ENCODE measurements at places on chromosomes 16 and 17.

DNA sequence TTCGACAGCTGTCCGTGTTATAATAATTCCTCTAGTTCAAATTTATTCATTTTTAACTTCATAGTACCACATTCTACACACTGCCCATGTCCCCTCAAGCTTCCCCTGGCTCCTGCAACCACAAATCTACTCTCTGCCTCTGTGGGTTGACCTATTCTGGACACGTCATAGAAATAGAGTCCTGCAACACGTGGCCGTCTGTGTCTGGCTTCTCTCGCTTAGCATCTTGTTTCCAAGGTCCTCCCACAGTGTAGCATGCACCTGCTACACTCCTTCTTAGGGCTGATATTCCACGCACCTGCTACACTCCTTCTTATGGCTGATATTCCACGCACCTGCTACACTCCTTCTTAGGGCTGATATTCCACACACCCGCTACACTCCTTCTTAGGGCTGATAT lies 16.5 kb downstream of the SCGB1C2 start:
- no peak for DNase-seq

DNA sequence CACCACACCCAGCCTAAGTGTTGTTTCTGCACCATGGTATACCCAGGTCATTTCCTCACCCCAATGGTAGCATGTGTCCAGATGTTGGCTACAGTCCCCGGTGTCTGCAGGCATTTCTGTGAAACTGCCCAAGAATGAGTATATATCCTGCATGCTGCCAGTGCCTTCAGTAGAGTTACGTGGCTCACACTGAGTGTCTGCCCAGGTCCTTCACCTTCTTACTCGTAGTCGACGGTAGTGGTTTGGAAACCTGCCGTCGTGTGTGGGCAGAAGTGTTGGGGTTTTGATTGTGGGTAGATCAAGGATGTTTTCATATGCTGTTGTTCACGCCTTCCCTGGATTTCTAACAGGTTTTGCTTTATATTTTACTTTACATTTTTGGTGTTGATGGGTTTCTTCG lies 16.8 kb downstream of the TCF25 start:
- DNase-seq, result no peak

DNA sequence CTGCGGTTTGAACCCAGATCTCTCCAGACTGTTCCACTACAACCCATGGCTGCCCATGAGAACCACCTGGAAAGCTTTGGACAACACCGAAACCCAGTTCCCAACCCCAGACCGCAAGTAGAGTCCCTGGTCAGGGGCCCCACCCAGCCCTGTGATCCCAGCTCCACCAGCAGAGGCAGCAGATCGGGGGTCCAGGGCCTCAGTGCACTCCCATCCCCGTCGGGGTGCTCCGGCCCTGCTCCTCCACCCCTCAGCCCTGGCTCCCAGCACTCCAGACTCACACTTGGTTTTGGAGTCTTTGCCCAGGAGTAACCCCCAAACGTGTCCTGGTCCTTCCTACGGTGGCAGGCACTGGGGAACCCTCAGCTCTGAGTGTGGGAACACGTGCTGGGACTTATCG lies 20.7 kb upstream of the OSGIN1 start:
- no peak for DNase-seq

GRCh38 chr16:56773532-56773931 lies 43.6 kb downstream of the NUP93 start:
- no peak for DNase-seq

GRCh38 chr17:19418251-19418992 lies 7.4 kb downstream of the RNF112 start:
- DNase-seq, result no peak

DNA sequence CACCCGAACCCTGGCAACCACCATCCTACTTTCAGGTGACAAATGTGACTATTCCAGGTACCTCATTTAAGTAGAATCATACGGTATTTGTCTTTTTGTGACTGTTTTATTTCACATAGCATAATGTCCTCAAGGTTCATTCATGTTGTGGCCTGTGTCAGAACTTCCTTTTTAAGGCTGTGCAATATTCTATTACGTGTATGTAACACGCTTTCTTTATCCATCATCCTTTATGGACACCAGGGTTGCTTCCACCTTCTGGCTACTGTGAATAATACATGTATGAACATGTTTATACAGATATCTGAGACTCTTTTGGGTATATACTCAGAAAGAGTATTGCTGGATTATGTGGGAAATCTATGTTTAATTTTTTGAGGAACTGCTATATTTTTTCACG lies 28.7 kb upstream of the RSL1D1 start:
- no peak for DNase-seq

- DNase-seq, result no peak
Measured at GRCh38 chr17:11980813-11981212, 16.5 kb downstream of the ZNF18 start.

DNA sequence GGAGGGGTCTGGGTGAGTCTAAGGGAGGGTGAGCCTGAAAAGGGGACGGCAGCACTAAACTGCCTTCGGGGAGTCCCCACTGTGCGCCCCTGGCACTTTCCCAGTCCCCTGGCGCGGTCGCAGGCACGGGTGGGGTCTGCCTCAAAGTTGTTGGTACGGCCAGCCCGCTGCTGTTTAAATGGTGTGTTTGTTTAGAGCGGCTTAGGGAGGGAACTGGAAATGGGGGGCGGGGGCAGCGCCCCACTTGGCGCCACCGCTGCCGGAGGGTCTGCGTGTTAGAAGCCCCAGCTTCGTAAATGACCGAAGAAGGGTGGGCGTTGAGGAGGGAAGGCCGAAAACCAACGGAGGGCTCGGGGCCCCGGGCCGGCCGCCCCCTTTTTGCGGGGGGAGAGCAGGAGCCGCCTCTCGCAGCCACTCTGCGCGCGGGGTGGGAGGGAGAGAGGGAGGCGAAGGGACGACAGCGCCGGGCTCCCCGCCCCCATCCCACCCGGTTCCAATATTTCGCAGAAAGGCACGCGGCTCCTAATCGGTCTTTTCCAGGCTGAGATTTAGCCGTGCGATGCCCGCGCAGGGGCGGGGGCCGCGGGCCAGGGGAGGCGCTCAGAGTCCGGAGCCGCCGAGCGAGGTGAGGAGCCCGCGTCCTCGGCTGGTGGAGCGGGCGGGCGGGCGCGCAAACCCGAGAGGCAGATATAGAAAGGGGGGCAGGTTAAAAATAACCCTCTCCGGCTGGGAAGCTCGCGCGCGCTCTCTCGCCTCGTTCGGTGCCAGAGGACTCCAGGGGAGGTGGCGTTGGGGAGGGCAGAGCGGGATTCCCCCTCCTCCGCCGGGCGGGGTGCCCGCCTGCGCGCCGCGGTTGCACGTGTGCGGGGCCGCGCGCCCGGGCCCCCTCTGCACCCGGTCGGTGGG lies 54.9 kb downstream of the SREBF1 start:
- DNase-seq, result peak; percentile 26

DNA sequence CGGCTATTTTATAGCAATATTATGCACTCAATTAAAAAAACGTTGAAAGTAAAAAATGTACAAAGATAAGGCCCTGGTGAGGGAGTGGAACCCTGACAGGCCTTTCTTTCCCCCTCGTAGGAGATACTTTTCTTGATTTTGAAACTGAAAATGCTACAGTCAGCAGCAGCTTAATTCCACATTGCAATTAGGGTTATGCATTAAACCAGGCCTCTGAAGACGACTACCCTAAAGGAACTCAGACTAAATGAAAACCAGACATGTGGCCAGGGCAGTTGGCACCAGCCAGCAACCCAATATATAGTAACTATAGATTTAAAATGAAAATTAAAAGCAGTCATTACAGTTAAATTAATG lies 463.2 kb upstream of the MAF start:
- no peak for DNase-seq

GRCh38 chr16:19291475-19291874 lies 5.9 kb downstream of the CLEC19A start:
- DNase-seq, result no peak

GRCh38 chr16:74852500-74852875 lies 77.9 kb upstream of the FA2H start:
- no peak for DNase-seq

DNA sequence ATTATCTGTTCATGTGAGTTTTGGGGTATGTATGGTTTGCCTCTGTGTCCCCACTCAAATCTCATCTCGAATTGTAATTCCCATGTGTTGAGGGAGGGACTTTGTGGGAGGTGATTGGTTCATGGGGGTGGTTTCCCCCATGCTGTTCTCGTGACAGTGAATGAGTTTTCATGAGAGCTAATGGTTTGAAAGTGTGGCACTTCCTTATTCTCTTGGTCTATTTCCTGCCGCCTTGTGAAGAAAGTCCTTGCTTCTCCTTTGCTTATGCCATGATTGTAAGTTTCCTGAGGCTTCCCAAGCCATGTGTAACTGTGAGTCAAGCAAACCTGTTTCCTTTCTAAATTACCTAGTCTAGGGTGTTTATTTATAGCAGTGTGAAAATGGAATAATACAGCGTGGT lies 128.1 kb upstream of the HS3ST4 start:
- DNase-seq, result no peak

DNA sequence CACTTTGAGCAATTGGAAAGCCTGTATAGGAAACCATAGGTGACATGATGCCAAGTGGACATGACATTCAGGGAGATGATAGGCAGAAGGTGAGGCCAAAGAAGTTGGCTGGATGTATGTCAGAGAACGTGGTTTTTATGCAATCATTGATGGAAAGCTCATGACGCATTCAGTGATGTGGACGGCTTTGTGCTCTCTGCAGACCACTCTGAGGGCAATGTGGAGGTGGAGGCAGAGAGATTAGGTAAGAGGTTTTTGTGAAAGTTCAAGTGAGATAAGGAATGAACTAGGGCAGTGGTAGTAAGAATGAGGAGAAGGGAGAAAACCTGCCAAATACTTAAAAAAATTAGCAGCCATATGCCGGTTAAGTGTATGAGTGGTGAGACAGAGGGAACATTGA lies 99.0 kb downstream of the PRKCA start:
- no peak for DNase-seq

- DNase-seq, result no peak
Measured at GRCh38 chr17:72336804-72337070, 215.9 kb downstream of the SOX9 start.

GRCh38 chr17:27907976-27908558 lies 14.9 kb upstream of the LYRM9 start:
- no peak for DNase-seq

DNA sequence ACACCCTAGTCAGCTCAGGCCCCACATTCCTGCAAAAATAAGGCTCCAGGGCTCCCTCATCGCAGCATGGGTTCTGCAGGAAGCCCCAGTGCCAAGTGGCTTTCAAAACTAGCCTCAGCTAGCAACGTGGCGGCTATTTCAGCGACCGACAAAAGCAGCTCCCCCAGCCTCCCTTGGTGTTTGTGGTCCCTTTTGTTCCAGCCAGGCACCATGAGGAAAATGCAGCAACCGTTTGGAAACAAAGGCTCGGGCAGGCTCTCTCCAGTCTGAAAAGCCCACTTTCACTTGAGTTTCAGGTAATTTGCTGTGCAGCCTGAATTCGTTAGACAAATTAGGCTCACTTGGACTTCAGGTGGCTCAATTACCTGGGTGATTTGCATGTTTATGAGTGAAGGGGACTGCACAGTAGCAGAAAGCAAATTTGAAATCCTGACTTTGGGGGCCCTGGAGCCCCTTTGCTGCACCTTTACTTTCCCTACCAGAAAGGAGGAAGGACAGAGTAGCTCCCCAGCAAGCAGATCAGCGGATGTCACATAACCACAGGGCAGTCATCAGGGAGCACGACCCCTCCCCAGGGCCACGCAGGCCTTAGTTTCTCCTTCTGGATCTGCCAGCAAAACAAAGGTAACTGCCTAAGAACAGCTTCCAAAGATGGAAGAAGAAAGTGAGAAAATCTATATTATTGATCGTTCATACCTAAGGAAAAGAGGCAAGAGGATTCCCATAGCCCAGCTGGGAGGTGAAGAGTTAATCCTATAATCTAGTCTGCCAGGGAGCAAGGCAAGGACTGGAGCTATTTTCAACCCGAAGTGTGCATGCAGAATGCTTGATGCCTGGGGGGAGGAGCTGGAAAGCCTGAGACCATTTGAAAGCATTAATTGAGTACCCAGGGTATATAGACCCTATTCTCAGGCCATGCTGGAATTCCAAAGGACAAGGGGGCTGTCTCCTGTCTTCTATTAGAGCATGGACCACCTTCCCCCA lies 143.1 kb upstream of the SDK2 start:
- DNase-seq, result no peak

GRCh38 chr16:89360760-89361435 lies 129.5 kb downstream of the ANKRD11 start:
- peak; percentile 61 for DNase-seq

GRCh38 chr16:76386784-76387183 lies 109.6 kb downstream of the CNTNAP4 start:
- no peak for DNase-seq

- DNase-seq, result no peak
Measured at GRCh38 chr17:80722661-80723060, 178.0 kb downstream of the RPTOR start.

- no peak for DNase-seq
Measured at GRCh38 chr17:51155416-51155815, 2.1 kb downstream of the NME1 start.

DNA sequence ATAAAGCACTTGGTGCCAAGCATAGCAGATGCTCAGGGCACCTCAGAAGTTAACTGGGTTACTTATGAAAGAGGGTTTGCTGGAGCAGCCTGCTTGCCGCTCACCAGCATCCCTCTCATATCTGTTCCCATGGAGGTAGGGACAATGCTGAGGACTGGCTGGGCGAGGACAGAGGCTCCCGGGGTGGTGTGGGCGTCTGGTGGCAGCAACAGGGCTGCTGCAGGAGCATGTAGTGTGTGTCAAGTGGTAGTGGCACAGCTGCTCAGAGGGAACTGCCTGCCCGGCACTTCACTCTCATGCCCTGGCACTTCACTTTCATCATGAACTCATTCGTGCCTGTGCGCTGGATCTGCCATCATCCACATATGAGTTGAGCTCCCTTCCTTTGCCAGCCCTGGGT lies 26.9 kb upstream of the ZNHIT3 start:
- no peak for DNase-seq

DNA sequence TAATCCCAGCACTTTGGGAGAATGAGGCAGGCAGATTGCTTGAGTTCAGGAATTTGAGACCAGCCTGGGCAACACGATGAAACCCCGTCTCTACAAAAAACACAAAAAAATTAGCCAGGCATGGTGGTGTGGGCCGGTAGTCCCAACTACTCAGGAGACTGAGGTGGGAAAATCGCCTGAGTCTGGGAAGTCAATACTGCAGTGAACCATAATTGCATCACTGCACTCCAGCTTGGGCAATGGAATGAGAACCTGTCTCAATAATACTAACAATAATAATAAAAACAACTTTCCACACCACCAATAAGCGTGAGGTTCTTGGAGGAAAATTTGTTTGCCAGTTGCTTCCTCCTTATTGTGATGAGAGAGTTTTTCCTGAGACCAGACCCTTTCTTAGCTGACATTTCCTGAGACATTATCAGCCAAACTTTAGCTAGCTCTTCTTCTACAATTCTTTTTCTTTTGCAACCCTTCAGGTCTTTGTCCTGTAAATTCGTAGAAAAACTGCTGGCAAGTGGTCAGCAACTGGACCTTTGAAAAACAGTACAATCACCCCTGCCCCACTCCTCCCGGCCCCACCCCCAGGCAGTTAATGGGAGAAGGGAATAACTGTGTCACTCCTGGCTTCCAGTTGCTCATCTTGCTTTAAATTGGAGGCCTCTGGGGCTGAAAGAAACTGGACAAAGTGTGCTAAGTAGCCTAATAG lies 3.5 kb upstream of the EZH1 start:
- no peak for DNase-seq

GRCh38 chr17:6554342-6554741 lies 2.0 kb downstream of the PITPNM3 start:
- DNase-seq, result no peak

Measured in T-helper 17 cell (primary cell).